ENCODE measurements at places on chromosomes 7 and 10.

DNA sequence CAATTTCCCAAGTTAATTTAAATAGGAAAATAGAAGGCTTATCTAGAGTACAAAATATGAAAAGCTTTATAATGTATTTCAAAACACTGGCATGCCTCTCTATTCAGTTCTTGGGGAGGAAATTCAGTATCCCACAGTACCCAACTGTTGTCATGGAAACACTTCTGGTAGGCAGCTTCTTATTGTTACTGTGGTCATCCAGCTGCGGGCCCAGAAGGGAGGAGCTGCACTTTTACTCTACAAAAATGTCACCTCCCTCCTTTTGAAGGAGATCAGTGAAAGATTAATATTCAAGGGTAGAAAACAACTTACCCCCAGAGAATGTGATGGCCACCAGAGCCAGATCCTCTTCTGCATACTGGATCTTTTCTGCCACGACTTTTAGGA, 202.8 kb downstream of the RAPGEF5 start:
- DNase-seq, result no peak

GRCh38 chr7:12518920-12519681, 51.4 kb upstream of the SCIN start:
- DNase-seq, result no peak

- no peak for DNase-seq
Measured at GRCh38 chr10:59622320-59623132, 87.1 kb downstream of the SLC16A9 start.

DNA sequence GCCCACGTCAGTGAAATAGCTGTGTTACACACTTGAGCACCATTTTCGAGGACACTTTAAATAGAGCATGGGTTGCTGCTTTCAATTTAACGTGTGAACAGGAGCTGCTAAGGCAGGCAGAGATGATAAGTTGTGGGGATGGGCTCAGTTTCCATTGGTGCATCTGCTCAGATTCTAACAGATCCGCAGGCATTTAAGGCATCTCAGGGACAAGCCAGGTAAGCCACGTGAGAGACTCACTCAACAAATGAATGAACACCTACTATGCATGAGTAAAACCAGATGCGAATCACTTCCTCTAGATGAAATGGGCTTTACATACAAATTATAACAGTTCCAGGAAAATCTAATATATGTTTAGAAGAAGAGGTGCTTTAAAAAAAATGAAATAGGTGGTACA, 34.6 kb downstream of the PLXNA4 start:
- DNase-seq, result no peak

GRCh38 chr10:131230641-131231322, 80.7 kb downstream of the TCERG1L start:
- DNase-seq, result no peak

GRCh38 chr7:158432369-158433341, 155.0 kb downstream of the PTPRN2 start:
- DNase-seq, result no peak

DNA sequence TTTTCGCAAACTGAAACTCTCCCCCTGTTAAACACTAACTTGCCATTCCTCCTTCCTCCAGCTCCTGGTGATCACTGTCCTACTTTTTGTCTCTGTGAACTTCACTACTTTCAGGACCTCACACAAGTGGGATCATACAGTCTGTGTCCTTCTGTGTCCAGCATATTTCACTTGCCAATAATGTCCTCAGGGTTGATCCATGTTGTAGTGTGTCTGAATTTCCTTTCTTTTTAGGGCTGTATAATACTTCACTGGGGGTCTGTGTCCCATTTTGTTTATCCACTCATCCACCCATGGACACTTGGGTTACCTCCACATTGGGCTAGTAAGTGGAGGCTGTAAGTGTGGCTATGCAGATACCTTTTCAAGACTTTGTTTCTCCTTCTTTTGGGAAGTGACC, 42.7 kb upstream of the GJD4 start:
- DNase-seq, result no peak

- DNase-seq, result no peak
Measured at GRCh38 chr10:131997366-131998049, 15.8 kb upstream of the BNIP3 start.

DNA sequence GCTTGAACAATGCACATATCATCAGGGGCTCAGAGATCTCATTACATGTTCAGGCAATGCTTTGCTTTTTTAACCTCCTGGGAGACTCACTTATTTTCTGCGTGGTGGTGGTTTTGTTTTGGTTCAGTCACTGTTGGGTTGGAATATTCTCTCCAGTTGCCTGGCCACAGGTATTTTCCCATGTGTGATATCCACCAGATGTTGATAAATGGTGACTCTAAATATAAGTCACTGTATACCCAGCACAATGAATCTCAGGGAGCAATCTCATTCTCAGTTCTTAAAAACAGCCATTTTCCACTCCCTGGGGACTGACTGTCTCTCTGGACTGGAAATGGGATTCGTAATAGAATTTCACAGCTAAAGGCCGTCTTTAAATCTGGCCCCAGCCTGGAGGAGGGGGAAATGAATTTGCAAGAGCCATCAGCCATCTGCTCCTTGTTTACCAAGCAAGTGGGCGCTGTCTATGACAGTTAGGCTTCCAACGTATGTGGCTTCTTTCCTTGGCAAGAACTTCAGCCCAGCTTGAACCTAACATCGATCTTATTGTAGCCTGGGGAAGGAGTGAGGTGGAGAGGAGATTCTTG, 1106.2 kb downstream of the NRG3 start:
- no peak for DNase-seq

- DNase-seq, result no peak
Measured at GRCh38 chr7:23672033-23672432, 8.0 kb upstream of the FAM221A start.

DNA sequence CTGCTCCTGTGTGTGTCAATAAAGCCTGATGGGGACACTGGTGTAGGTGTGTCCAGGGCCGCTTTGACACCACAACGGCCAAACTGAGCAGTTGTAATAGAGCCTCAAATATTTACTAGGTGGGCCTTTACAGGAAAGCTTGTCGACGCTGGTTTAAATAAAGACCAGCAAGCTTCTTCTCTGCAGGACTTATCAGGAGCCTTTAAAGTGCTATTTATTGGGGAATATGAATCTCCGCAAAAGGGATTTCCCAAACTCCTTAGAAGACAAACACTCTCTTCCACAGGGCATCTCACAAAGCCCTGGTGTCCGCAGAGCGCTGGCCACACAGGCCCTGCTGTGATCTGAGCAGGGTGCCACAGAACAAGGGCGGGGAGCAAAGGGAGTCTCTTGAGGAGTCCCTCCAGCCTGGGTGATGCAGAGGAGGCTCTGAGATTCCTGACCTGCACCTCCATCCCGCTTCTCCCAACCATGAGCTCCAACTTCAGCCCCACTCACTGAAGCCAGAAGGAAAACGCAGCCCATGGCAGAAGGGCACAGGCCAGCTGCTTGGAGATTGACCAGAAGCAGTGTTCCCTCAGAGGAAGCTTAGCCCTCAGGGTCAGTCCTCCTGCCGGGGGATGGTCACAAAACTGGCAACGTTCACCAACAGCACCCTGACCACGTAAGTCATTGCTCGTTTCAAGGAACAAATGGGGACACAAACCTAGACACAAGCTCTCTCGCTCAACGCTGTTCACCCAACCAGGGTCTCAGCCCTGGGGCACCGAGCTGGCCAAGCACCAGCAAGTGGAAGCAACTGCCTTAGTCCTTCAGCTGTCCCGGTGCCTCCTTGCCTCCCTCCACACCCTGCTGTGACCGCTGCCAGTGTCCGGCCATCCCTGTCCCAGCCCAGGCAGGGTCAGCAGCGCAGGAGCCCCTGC, 129.5 kb downstream of the OAT start:
- no peak for DNase-seq

- DNase-seq, result no peak
Measured at GRCh38 chr10:123717336-123717735, 51.2 kb downstream of the GPR26 start.

GRCh38 chr7:95011146-95011928, 103.9 kb downstream of the PPP1R9A start:
- DNase-seq, result no peak

- DNase-seq, result no peak
Measured at GRCh38 chr7:129858490-129858889, 94.3 kb downstream of the UBE2H start.

- no peak for DNase-seq
Measured at GRCh38 chr10:111077479-111077784, 603 bp downstream of the ADRA2A start.

GRCh38 chr10:129163531-129163930, 303.5 kb upstream of the MGMT start:
- no peak for DNase-seq

GRCh38 chr7:55545496-55545895, 26.8 kb downstream of the VOPP1 start:
- DNase-seq, result no peak

GRCh38 chr7:69880840-69881239, 282.6 kb downstream of the AUTS2 start:
- DNase-seq, result no peak

DNA sequence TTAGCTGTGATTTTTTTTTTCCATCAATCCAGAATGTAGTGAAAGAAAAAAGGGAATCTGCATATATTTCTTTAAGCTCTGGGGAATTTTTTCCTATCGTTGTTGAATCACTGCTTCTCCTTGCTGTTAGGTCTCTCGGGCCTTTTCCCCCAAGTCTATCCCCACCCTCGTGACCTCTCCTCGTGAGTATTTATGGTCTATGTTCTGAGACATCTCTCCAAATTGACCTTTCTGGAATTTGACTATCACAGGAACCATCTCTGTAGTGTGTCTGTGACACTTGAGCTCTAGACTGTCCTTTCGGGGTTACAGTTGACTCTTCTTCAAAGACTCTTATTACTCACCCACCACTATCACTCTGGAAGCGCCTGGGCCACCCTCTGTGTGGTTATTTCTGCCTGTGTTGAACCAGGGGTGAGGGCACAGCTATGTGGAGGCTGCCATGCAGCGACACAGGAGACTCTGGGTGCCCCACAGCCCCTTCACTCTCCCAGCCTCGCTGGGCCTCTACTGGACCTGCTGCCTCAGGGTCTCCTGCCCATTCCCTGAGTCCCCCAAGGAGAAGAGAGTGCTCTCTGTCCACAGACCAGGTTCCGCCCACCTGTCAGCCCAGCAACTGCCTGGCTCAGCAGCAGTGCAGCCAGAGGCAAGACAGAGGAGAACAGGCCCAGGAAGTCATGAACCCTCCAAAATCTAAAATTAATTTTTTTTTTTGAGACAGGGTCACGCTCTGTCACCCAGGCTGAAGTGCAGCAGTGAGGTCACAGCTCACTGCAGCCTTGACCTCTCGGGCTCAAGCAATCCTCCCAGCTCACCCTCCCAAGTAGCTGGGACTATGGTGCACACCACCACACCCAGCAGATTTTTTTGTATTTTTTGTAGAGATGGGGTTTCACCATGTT, 45.7 kb upstream of the PTPRN2 start:
- DNase-seq, result no peak

GRCh38 chr10:21265622-21266021, 259.9 kb downstream of the SKIDA1 start:
- DNase-seq, result no peak

DNA sequence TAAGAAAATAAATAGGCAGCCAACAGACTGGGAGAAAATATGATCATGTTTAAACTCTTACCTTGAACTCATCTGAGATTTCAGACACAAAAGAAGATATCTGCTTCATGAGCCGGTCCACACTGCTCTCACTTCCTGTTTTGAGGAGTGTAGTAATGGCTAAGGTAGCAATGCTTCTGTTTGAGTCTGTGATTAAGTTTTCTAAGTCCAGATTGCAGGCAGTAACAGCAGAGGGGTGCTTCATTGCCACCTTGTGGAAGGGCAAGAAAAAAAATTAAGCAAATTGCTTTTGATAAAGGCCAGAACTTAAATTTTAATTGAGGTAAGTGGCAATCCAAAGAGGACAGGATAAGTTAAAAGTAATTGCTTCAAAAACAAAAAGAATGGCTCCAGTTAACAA, 69.1 kb downstream of the MEST start:
- no peak for DNase-seq

GRCh38 chr10:71887743-71888142, 36.7 kb upstream of the PSAP start:
- DNase-seq, result no peak

- no peak for DNase-seq
Measured at GRCh38 chr7:124718032-124718766, 47.4 kb downstream of the GPR37 start.

- no peak for DNase-seq
Measured at GRCh38 chr10:101414034-101414433, 60.1 kb downstream of the BTRC start.

DNA sequence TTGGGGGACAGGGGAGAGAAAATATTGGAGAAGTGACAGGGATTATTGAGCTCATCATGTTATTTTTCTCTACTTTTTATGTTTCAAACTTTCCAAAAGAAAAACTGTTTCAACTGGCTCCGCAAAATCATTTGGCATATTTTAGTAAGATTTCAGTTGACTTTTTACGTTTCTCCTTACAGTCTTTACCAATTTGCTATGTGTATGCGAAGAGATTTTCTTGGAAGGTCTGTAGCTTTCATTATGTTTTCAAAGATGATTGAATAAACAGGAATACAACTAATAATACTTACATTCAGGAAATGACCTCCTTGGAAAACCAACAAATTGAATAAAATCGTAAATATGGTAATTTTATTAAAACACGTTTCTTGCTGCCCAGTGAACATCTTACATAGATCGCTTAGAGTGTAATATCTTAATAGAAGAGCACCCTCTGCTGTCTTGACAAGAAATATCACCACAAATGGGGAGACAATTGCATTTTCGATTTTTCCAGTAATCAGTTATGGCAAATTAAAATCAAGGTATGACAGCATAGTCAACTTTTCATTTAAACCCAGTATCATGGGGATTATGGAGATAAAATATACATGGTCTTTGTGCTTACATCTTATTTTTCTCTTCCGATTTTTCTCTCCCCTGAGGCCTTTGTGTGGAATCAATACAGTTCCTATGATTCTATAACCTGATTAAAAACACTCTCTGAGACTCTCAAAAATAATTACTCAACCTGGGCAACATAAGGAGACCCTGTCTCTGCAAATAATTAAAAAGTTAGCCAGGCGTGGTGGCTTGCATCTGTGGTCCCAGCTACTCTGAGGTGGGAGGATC, 43.1 kb downstream of the MBL2 start:
- no peak for DNase-seq

GRCh38 chr10:132410056-132410778, 13.2 kb downstream of the PWWP2B start:
- no peak for DNase-seq

DNA sequence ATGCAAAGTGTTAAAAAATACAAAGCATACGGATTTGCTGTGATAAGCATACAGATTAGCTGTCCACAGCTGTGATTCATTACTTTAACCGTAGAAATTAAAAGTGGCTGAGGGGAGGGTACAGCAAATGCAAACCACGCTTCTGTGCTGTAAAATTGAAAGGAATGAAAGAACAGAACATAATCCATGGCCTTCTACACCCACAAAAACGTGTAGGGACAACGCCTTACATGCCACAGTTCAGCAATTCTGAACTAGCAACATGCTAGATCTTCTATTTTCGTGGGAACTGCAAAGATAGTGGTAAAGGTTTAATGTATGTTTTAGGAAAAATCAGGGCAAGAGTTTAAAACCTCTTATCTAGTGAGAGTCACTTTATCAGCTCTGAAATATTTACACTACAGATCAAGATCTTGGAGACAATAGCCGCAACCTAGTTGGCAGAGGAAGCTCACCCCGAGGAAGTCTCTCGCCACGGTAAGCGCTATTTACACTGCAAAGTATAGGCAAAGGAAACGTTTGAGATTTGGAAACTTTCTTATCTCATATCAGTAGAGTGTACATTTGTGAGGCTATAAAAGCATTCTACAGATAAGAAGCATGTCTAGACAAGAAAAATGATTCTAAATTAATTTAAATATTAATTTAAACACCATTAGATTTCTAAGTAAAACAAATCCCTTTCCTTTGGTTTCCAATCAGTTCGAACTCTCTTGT, 193.6 kb downstream of the MLLT10 start:
- no peak for DNase-seq

GRCh38 chr10:98088186-98088971, 46.1 kb upstream of the R3HCC1L start:
- DNase-seq, result no peak

All from activated CD8-positive, alpha-beta memory T cell treated with anti-CD3 and anti-CD28 coated beads for 1 hour (primary cell).